ENCODE measurements at places on chromosomes 1 and 21. TPM values are rescaled to one million over a fixed set of nuclear protein-coding genes. Genes with fewer than 3 reads are reported as not detected.
A peak's percentile ranks its signal among the peaks of the same experiment; 100 is the strongest.

DNA sequence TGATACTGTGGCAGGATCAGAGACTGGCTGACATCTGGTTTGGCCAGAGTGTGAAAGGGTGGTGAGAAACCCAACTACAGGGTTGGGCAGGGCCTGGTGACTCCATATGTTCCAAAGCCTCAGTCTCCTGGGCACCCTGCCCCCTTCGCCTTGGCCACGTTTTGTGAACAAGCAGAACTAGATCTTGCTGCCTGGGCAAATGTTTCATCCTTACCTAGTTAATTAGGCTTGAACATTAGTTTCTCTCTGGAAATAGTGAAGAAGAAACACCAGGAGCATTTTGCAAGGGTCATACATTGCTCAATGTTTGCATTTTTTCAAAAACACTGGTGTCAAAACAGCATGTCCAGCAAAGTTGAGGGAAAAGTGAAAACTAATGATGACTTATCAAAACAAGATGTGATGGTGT is 60.5 kb downstream of the MAP3K7CL start:
- DNase-seq, result no peak

DNA sequence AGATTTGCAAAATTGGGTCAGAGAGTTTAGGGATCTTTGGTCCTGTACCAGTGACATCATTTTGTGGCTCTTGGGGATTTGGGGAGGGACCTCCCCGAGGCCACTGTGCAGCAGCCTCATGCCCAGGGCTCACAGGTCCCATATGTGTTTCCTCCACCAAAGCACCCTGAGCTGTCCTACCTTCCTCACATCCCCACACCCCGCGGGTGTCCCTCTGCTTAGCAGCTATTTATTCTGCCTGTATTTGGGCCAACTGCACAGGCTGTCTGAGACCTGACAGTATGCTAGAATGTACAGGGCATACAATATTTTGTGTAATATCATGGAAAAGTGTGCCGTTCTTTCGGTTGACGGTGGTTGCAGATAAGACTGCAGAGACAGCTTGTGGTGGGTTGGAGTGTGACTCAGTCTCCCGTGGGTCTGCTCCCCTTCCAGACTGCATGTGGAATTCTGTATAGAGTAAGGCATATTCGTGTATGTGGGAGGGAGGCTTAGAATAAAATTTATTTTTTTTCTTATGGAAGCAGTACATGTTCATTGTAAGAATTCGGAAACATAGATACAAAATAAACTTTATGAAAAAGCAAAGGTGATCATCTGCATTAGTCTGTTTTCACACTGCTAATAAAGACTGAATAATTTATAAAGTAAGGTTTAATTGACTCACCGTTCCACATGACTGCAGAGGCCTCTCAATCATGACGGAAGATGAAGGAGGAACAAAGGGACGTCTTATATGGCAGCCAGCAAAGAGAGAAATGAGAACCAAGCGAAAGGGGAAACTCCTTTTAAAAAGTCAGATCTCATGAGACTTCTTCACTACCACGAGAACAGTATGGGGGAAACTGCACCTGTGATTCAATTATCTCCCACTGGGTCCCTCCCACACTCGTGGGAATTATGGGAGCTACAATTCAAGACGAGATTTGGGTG is 84.4 kb downstream of the ADARB1 start:
- DNase-seq, result no peak

GRCh38 chr1:95126846-95127245 is 9.7 kb downstream of the TLCD4 start:
- DNase-seq, result peak; percentile 53

GRCh38 chr1:230415405-230416132 is 10.6 kb downstream of the PGBD5 start:
- DNase-seq, result no peak

EIF3I gene
- polyA plus RNA-seq, result 234 TPM

- no peak for DNase-seq
Measured at GRCh38 chr1:221947731-221948130, 205.8 kb upstream of the DUSP10 start.

DNA sequence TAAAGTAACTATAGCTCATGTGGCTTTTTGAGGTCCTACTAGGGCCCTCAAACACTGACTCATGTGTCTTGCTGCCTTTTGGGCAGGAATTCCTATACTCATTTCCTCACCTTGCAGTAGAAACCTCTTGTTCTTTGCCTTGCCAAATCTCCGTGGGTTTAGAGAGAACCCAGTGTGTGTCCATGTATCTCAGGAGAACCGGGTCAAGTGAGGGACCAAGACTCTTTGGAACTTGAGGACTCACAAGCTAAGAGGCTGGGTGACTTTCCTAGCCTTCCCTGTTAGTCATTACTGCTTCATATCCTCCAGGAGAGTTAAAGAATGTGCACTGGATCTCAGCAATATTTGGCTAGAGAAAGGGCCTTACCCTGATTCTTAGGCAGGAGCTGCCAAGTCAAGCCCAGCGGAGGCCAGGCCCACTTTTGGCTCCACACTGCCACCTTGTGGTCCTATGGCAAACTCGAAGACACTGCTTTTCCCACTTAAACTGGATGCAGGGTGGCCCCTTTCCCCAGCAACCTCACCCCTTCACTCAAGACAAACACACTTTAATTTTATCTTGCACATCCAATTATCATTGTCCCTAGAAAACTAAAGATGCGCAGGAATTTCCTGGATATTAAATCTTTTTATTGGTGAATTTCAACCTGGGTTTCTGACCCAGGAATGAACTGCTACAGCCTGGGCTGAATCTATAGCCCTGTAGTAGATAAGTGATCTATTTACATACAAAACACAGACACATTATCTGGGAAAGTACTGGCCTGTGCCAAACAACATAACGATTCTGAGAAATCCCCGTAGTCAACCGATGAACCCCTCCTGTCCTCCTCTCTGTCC is 10.6 kb downstream of the AVPR1B start:
- DNase-seq, result peak; percentile 72

GRCh38 chr1:101667761-101668160 is 329.0 kb downstream of the OLFM3 start:
- no peak for DNase-seq

DNA sequence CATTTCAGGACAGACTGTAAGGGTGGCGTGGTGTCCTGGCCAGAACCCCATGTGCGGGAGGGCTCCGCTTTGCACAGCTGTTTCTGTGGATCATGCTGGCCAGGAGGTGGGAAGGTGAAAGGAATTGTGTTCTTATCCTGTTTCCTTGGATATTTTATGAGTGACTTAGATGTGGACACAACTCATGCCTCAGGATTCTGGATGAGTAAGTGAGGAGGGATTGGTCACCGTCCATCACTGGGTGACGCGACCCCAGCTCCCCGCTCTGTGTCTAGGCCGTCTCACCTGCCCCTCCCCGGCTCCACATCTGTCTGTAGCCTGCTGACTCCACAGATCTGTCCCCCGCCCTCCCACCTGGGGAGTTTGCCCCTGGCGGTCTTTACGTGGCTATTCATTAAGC is 48.8 kb downstream of the PIK3CD start:
- DNase-seq, result no peak

DNA sequence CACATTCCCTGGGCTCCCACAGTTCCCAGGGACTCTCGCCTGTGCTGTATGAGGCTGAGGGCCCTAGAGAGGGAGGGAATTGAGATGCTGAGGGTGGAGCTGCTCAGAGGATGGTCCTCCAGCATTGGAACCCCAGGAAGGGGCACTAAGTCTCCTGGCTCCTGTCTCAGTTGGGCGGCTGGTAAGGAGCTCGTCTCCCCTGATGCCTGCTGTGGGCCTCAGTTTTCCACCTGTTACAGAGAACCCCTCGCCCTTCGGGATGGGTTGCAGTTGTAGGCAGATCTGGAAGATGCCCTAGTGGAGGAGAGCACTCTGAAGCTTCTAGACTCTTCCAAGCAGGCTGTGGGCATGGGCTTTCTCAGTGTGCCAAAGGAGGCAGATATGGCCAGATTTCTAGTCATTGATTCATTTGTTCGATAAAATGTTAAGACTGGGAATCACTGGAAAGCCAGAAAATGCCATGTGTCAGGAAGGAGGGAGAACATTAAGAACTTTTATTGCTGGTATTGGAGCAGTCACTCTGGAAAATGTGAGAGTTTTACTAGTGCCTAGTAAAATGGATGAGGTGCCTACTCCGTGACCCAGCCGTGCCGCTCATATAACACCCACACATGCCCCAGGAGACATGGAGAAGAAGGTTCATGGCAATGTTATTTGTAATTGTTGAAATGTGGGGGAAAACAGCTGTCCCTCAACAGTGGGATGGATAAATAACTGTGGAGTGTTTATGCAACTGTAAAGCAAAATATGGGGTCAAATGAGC is 828 bp upstream of the MYBPH start:
- DNase-seq, result no peak

GBP5 gene
- 0.67 TPM for polyA plus RNA-seq

FAM76A gene
- polyA plus RNA-seq, result 4.0 TPM

WDR64 gene
- polyA plus RNA-seq, result not detected

DNA sequence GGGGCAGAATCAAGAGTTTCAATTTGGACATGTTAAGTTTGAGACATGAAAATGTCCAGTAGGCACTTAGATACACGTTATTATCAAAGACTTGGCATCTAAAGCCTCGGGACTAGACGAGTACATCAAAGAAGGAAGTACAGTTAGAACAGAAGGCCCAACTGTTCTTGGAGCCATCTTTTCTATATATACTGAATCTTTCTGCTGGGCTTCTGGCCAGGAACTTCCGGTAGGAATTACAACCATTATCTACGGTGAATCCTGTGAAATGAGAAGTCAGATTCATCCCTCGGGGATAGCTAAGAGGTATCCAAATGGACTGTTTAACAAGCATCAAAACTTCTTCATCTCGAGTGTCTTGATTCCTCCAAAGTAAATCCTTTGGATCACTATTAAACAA is 34.4 kb upstream of the NRDC start:
- no peak for DNase-seq

RAD54L gene
- polyA plus RNA-seq, result 5.7 TPM

GRCh38 chr1:53121319-53122172 is 20.9 kb downstream of the SLC1A7 start:
- peak; percentile 40 for DNase-seq

Measured in small intestine (tissue), 16 donors.